ENCODE measurements at places on chromosomes 2 and 18. TPM values are rescaled to one million over a fixed set of nuclear protein-coding genes. Genes with fewer than 3 reads are reported as not detected.

GRCh38 chr2:4976407-4976806 lies 715.8 kb upstream of the SOX11 start:
- H3K27me3 ChIP-seq, result no peaks in the 10 kb centered on the region
- no peak overlapping the region for H3K27ac ChIP-seq
- no peaks in the 10 kb centered on the region for H3K4me1 ChIP-seq

DNA sequence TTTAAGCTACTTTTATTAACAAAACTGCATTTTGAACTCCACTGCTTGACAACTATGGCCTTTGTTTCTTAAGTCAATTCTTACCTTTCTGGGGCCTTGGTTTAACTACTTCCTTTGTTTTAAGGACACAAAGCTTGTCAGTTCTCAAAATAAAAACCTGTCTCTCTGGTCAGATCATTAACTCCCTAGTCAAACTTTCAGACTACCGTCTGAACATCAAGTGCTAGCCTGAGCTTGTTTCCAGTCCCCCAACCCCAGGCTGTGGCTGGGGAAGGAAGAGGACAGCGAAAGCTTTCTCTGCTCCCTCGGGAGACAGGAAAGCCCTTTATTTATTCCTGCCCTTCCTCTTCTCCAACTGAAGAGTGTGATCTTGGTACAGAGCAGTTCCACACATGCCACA lies 1.7 kb downstream of the SH3YL1 start:
- no peak for DNase-seq

C18orf32 gene
- 20.7 TPM for total RNA-seq

GRCh38 chr2:189504238-189504637 lies 63.0 kb downstream of the WDR75 start:
- no peak for DNase-seq
- H3K27me3 ChIP-seq, result no peaks in the 10 kb centered on the region
- H3K27ac ChIP-seq, result no peak overlapping the region
- no peak overlapping the region for H3K4me3 ChIP-seq

TMEM198 gene
- total RNA-seq, result not detected

- H3K27me3 ChIP-seq, result no peaks in the 10 kb centered on the region
- no peak for DNase-seq
- no peak overlapping the region for H3K27ac ChIP-seq
These were observed 58.3 kb upstream of the PXDN start for GRCh38 chr2:1802469-1803216.

DNA sequence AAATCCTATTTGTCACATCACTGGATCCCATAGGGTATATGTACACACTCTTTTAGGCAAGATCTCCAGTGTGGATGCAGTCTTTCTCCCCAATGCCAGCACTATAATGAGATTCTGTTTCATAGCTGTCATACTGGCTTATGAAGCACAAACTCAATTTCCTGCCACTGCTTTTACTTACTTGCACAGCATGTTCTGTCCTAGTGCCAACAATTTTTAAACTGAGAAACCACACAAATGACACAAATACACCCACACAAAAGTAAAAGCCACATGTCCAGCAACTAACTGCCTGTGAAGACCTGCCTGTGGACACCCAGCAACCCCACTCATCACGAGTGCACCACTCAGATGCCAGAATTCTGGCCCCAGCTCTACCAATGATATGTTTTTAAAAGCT lies 29.6 kb upstream of the RNU4ATAC start:
- H3K27me3 ChIP-seq, result no peaks in the 10 kb centered on the region
- H3K27ac ChIP-seq, result no peak overlapping the region
- H3K4me3 ChIP-seq, result no peak overlapping the region
- no peaks in the 10 kb centered on the region for H3K4me1 ChIP-seq

- H3K27ac ChIP-seq, result no peak overlapping the region
- DNase-seq, result no peak
- no peaks in the 10 kb centered on the region for H3K4me1 ChIP-seq
- H3K4me3 ChIP-seq, result no peak overlapping the region
These were observed 46.2 kb downstream of the PPP4R1 start for GRCh38 chr18:9568186-9568585.

RAMP1 gene
- 591 TPM for total RNA-seq

GRCh38 chr2:147363181-147363580 lies 481.6 kb upstream of the ACVR2A start:
- no peak overlapping the region for H3K4me3 ChIP-seq
- no peaks in the 10 kb centered on the region for H3K36me3 ChIP-seq
- H3K27ac ChIP-seq, result no peak overlapping the region
- H3K4me1 ChIP-seq, result no peaks in the 10 kb centered on the region
- no peak for DNase-seq
- no peaks in the 10 kb centered on the region for H3K27me3 ChIP-seq

DNA sequence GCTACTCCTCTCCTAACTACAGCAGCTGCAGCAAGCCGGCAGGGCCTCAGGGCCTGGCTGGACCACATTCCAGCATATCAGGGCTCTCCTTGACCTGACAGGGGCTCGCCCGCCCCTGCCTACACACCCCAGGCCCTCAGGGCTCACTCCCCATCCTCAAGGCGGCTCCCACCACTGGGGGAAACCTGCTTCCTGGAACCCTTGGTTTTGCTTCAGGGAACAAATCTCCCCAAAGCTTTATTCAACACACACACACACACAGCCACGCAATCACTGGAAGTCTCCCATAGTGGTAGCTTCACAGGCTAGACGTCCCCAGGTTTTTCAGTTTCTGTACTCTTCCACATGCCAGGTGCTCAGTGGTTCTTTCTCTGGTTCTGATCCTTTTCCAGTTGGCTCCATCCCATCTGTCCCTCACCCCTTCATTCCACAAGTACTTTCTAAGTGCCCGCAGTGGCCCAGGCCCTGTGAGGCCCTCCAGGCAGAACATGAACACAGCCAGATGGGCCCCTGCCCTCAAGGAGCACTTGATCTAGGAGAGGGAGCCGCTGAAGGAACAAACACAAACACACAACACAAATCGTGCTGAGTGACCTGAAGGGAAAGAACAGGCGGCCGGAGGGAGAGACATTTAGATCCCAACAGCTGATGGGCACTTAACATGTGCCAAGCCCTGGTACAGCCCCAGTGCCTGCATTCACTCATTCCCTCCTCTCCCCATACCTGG lies 51.1 kb downstream of the TNS1 start:
- peak; percentile 21 for DNase-seq
- H3K27ac ChIP-seq, result peak overlapping the region; percentile 91
- no peak overlapping the region for H3K4me3 ChIP-seq

DNA sequence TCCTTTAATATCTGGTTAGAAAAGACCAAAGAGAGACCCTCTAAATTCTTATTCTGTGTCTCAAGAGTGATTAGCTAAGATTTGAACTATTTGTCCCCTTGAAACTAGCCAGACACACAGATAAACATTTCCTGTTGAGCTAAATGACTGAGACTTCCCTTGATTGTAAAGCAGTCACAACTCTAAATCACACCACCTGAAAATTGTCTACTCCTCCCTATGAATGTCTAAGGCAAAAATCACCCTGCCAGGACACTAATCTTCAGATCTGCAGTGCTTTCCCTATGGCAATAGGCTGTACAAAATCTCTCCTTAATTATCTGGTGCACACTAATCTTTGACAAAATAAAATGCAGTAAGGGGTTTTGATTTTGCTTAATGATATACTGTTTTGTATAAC lies 200.5 kb upstream of the GULP1 start:
- no peak for DNase-seq
- no peak overlapping the region for H3K27ac ChIP-seq
- H3K36me3 ChIP-seq, result no peaks in the 10 kb centered on the region
- no peaks in the 10 kb centered on the region for H3K4me1 ChIP-seq
- H3K4me3 ChIP-seq, result no peak overlapping the region

DNA sequence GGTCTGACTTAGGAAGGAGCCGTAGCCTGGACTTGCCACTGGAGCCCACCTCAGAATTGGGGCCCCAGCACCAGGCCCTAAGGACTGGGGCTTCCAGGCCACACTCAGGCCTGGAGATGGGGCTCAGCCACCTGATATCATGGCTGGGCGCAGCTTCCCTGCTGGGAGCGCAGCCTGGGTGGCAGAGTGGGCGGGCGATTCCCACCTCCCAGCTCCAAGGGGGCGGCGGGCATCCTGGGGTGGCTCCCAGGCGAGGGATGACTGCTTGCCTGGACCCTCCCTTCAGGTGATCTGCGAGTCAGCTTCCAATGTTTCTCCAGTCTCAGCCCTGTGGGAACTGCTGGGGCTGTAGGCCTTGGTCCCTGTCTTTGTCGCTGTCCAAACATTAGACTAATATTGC lies 20.1 kb downstream of the GPR35 start:
- H3K27me3 ChIP-seq, result no peaks in the 10 kb centered on the region
- no peaks in the 10 kb centered on the region for H3K36me3 ChIP-seq
- DNase-seq, result no peak
- H3K4me3 ChIP-seq, result no peak overlapping the region
- H3K27ac ChIP-seq, result no peak overlapping the region

DNA sequence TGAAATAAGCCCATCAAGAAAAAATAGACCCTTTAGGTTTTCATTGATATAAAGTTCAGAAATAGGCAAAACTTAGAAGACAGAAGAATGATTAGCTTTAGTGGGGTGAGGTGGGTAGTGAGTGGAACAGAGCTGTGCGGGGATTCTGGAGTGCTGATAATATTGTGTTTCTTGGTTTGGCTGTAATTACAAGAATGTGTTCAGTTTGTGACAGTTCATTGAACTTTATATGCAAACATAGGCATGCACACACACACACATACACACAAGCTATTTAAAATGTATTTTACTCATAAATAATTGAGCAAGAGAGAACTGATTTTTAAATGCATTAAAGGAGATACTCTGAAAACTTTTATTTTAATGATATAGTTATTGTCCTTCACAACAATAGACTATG lies 17.1 kb downstream of the ARHGAP15 start:
- no peaks in the 10 kb centered on the region for H3K27me3 ChIP-seq
- no peaks in the 10 kb centered on the region for H3K36me3 ChIP-seq
- H3K4me1 ChIP-seq, result no peaks in the 10 kb centered on the region
- no peak for DNase-seq
- H3K4me3 ChIP-seq, result no peak overlapping the region
